ENCODE measurements at places on chromosomes 11 and 22.
A peak's percentile ranks its signal among the peaks of the same experiment; 100 is the strongest.

DNA sequence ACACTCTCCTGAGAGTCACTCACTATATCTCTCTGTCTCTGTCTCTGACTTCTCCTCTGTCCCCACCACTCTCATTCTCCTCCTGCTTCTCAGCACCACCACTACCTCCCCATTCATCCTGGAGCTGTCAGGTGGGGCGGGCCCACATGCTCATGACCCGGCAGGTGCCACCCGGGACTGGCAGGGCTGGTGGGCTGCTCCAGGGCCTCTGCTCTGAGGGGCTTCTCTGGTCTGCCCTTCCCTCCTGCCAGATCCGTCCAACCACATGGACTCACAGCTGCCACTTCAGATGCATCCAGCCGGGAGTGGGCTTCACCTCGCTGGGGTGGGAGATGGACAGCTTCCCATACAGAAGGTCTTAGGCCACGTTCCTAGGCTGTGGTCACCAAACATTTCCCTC lies 4.8 kb upstream of the EMID1 start:
- DNase-seq, result no peak

GRCh38 chr11:81602508-81602907 lies 1131.2 kb downstream of the FAM181B start:
- DNase-seq, result no peak

- no peak for DNase-seq
Observed at GRCh38 chr11:113497066-113497910, 22.1 kb upstream of the DRD2 start.

DNA sequence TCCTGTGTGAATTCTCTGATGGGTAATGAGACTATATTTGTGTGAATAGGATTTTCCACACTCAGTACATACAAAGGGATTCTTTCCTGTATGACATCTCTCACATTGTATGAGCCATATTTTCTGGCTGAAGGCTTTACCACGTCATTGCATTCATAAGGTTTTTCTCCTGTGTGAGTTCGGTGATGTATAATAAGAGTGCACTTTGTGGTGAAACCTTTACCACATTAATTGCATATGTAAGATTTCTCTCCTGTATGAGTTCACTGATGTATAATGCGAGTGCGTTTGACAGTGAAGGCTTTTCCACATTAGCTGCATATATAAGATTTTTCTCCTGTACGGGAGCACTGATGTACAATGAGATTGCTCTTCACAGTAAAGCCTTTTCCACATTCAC lies 455.4 kb upstream of the CNTN5 start:
- DNase-seq, result no peak

DNA sequence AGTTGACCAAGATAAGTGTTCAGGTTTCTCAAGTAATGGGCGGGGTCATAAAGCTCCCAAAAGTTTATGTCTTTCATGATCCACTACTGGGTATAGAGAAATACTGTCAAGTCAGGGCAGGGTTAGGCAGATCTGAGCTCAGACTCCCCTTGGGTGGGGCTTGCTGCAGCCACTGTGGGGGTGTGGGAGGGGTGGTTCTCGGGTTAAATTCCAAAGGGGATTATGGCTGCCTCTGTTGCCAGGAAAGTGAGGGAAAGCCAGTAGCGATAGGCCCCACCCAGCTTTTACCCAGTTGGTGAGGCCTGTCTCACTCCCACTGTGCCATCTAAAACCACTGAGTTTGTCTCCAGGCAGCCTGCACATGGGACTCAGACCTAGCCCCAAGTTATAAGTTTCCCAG lies 37.8 kb downstream of the DLG2 start:
- no peak for DNase-seq

DNA sequence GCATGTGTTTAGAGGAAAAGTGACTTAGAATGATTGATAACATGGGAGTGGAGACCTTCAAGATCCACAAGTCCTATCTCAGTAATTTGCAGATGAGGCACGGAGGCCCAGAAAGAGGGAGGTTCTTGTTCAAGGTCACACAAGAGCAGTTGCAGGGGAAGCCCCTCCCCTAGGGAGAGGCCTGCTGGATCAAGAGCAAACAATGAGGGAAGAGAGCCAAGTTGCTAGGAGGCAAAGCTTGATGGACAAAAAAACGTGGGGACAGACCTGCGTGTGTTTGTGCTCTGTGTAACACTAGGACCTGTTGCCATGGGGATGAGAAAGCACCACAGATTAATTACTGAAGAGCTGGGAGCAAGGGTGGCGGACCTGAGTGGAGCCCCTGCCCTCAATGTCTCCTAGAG lies 6.4 kb upstream of the MFRP start:
- DNase-seq, result peak; percentile 91

DNA sequence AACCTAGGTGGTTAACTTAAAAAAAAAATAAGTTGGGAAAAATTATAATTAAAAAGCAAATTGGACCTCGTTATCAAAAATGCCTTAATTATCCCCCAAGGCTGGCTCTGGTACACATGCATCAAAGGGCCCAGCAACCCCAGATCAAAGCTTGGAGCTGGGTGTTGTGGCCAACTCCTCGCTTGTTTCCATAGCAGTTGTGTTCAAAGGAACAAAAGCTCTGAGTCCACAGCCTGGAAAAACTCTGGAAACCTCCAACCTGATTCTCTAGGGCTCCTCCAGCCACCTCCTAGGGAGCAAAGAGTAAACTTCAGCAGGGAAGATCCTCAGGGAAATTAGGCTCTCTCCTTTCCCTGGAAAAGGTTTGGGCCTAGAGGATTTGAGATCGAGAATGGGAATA lies 149.4 kb downstream of the NXPE2 start:
- no peak for DNase-seq

- DNase-seq, result no peak
Observed at GRCh38 chr11:107999759-108000455, 8.8 kb upstream of the CUL5 start.

GRCh38 chr22:45640291-45640940 lies 31.2 kb upstream of the ATXN10 start:
- DNase-seq, result no peak

- DNase-seq, result no peak
Observed at GRCh38 chr11:76972051-76972450, 62.1 kb upstream of the B3GNT6 start.

DNA sequence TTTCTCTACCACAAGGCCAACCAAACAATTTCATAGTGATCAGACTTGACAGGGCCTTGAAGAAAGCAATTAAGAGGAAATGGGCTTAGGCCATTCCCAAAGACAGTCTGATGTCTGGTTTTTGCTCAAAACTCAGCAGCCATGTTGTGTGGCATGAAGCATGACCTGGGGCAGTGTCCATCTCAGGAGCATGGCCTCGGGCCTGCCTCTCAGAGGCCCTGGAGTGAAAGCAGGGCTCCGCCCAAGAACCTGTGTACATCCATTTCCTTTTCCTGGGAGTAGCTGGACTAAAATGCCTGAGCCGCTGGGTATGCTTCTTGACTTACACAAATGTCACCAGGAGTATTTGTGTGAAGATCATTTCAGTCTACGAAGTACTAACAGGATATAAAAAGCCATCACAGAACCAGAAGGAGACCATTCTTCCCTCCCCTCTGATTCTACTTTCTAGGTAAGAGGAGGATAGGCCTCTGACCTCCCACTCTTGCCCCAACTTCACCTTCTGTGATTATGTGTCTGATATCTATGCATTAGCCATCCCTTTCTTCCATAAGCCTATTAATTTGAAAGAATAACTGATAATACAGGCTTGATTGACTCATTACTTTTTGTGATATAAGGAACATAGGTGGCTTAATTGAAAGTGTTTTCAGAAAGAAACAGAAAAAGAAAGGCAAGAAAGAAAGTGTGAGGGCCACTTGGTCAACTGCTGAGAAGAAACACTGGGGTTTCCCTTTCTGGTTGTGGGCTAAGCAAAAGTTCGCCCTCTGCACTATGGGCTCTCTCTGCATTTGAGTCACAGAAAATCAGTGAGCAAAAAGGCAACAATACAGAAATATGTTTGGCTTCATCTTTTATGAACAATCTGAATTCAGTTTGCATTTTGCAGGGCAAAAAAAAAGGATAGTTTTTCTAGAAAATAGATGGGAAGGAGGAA lies 188.6 kb upstream of the MTMR2 start:
- DNase-seq, result no peak

DNA sequence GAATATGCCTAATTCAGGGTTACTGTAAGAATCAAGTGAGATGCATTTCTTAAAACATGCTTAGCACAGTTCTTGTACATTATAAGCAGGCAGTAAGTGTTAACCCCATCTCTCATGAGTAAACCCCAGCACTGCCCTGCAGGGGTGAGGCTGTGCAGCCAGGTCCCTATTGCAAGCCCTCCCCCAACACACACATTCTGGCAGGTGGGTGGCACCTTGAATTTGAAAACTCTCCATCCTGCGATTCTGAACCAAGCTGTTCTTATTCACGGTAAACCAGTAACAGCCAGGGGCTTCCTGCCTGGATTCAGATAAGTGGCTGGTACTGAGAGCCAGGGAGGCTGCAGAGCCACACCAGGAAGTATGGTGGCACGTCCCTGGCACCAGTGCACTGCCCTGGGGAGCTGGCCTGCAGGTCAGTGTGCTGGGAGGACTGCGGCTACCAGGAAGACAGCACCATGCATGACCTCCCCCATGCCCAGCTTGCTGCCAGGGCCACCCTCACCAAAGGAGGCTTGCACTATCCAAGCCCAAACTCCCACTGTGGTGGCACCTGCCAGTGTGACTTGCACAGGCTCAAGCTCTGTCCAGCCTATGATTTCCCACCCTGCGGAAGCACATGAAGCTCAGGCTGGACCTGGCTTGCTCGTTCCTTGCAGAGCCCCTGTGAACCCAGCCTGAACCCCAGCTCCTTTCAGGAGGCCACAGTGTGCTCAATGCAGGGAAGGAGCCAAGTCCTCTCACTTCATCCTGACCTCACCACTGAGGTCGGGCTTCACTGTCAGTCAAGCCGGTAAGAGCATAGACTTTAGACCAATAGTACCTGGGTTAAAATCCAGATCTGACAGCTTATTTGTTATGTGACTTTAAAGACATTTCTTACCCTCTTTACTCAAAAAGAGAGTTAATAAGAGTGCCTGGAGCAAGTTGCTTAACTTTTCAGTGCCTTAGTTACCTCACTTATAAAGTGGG lies 88.1 kb downstream of the MICAL2 start:
- no peak for DNase-seq

- DNase-seq, result peak; percentile 79
Observed at GRCh38 chr22:39242595-39243438, 2.0 kb downstream of the PDGFB start.

- DNase-seq, result no peak
Observed at GRCh38 chr22:49433717-49434611, 393.7 kb downstream of the BRD1 start.

- DNase-seq, result no peak
Observed at GRCh38 chr11:62401356-62401755, 17.5 kb upstream of the SCGB1A1 start.

DNA sequence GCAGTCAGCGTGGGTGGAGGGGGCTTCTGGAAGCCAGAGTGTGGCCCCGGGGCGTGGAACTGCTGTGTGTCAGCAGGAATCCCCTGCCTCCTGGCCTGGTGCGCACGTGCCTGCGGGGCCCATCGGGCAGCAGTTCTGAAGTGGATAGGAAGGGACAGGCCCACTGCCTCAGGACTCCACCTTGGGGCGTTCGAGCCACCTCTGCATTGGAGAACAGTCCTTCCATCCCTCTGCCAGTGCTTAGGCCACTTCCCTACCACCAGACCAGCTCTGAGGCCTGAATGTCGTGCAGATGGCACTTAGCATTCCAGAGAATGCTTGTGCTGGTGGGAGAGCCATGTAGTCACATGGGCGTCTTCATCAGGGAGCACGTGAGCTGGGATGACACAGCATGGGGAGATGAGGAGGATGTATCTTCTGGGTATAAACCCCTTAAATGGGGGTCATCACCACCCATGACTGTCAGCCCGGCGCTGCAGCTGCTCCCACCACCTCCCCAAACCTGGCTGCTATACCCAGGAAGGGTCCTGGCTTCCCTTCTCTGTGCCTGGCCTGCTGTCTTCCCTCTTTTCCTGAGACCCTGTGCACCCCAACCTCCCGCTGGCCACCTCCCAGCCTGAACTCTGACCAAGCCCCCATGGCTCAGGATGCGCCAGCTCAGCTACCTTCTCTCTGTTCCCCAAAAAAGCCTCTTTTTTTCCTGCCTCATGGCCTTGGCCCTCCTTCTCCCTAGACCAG lies 9.7 kb downstream of the INCENP start:
- no peak for DNase-seq

GRCh38 chr11:4798427-4799183 lies 5.6 kb downstream of the OR52R1 start:
- no peak for DNase-seq

DNA sequence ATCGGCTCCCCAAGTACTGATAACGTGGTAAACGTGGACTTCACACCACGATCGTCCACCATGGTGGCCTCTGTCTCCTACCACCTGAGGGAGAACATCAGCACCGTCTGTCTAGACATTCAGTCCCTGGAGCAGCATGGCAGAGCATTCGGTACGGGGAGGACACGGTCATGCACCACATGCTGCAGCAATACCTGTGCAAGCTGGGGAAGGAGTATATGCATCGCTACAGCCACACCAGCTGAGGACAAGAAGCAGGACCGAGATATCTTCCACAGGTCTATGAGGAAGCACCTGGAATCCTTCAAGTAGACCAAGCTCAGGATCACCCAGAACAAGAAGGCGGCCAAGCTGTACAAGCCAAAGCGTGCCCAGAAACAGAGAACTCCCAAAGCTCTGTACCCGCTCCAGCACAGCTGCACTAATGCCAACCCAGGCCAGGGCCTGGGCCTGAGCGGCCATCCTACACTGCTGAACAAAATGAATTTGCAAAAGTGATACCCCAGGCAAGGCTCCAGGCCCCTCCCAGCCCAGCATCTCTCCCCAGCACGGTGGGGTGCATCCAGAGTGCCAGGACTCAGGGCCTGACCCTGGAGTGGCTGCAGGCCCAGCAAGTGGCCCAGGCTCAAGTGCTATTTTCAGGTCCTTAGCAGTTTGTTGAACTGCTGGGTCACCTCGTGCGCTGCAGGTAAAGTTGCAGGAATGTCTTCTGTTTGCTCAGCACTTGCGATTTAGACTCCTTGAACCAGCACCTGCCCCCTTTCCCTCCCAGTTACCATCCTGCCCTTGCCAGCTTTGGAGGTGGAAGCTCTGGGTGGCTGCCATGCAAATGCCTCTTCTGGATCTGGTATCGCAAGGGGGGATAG lies 119.3 kb upstream of the SERPIND1 start:
- no peak for DNase-seq

- no peak for DNase-seq
Observed at GRCh38 chr22:17855572-17856290, 81.5 kb upstream of the BID start.

- DNase-seq, result peak; percentile 1
Observed at GRCh38 chr11:1339066-1339675, 29.7 kb upstream of the TOLLIP start.

GRCh38 chr22:17873804-17874203 lies 99.5 kb upstream of the BID start:
- DNase-seq, result no peak

Measured in body of pancreas (tissue), 4 donors.